ENCODE measurements at places on chromosomes 4 and X. TPM values are rescaled to one million over a fixed set of nuclear protein-coding genes. Genes with fewer than 3 reads are reported as not detected.

GRCh38 chr4:185820146-185821028 lies 8.4 kb upstream of the SORBS2 start:
- DNase-seq: no peak

DNA sequence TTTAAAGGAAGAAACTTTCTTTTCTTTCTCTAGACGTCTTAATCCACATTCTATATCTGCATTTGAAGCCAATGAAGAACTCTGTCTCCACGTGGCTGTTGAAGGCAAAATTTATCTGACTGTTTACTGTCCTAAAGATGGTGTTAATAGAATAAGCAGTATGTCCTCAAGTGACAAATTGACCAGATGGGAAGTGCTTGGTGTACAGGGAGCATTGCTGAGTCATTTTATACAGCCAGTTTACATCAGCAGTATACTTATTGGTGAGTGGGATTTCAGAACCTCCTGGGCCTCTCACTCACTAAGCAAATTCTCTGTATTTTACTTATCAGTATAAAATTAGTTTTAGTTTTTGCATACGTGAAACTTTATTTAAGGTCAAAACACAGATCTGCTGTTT lies 33.7 kb downstream of the ADAD1 start:
- no peak for DNase-seq

DNA sequence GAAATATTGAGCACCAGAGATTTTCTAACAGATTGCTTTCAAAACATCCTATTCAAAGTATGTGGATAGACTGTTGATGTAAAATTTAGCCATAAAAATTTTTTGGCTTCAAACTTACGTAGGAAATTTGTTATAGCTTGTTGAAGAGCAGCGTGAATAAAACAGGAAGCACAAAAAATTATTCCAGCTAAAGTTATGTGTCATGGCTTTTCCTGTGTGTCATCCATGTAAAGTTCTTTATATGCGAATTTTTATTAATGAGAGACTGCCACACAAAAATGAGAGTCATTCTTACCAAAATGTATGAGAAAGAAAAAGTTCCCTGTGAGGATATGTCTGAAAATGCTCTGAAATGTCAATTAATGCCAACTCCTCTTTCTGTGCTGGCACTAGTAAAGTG lies 19.5 kb downstream of the EPGN start:
- no peak for DNase-seq

GRCh38 chr4:6802626-6803025 lies 20.1 kb downstream of the KIAA0232 start:
- DNase-seq: no peak

DNA sequence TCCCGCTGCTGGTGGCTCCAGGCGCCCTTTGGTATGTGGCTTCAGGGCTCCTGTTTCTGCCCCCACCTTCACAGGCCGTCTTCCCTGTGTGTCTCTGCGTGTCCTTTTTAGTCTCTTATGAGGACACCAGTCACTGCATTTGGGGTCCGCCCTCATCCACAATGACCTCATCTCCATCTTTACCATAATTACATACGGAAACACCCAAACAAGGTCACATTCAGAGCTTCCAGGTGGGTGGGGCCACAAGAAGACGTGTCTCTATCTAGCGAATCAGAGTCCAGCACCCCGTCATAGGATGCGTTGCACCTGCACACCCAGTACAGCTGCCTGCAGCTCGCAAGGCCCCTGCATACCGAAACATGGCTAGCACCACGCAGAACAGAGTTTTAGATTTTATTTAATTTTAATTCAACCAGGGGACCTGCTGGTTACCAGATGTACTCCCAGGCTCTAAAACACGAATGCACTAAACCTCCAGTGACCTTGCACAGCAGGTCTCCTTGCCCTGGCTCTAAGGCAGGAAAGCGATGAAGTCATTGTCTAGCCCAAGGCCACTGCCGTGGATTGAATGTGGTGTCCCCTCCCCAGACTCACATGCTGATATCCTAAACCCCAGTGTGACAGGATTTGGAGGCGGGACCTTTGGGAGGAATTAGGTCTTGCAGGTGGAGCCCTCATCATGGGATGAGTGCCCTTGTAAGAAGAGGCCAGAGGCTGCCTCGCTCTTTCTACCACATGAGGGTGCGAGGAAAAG lies 30.3 kb downstream of the ABLIM2 start:
- DNase-seq: no peak

- no peak for DNase-seq
Measured at GRCh38 chrX:15435836-15436619, 51.8 kb upstream of the VEGFD start.

DNA sequence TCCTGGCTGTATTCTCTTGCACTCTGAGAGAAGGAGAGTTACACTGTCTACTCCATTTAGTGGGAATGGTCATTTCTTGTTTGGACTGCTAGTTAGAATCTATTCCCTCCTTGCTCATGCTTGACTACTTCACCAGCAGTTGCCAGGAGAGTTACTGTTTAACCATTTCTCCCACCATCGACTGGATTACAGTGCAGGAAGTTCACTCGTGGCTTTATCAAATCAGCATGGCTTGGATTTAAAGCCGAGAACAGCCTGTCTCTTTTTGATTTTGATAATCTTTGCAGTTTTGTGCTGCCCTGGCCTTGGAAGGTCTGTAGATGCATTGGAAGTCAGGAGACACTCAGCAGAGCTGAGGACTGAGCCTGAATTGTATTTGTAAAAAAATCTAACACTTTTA lies 3.2 kb downstream of the GBA3 start:
- DNase-seq: no peak

DNA sequence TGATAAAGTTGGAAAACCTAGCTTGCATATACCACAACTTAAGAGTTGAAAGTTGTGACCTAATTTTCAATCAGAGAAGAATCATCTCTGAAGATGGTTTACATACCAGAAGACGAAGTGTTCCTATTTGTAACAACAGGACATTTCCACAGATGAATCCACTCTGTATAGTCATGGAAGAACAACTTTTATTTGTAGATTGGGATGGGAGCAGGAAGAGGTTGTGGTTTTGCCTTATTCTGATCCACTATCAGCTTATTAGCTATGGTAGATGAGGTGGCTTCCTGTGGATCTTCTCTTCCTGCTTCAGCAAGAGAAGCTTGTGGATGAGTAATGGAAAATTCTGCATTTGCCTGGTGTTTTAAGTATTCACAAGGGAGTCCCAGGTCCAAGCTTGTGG lies 18.6 kb upstream of the SUPT20HL1 start:
- no peak for DNase-seq

DNA sequence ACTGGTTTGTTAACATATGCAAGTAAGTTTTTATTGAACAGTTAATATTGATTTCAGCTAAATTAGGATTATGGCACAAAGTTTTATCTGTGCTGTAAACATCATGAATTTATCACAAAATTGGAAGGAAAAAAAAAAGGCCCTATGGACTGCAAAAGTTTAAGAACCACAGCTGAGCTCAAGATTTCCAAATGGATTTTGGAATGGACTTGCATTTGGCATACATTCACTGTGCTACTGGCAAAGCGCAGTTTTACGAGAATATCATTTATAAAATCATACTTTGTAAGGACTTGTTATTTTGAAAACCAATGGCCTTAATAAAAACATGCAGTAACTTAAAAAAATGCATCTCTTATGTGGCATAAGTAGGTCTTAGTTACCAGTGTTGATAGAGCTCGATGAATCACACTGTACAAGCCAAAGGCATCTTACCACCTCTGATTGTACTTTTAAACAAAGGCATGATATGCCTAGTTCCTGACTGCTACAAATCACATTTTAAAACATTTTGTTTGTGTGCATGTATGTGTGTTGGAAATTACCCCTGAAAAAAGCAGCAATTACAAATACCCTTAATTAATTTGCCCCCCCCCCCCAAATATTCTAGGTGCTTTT lies 58.6 kb downstream of the TAB3 start:
- no peak for DNase-seq

PABPC5 gene
- total RNA-seq: not detected

SLC9A7 gene
- total RNA-seq: 80.4 TPM

GPR173 gene
- total RNA-seq: 0.13 TPM

SHROOM2 gene
- 0.72 TPM for total RNA-seq

GLRB gene
- 1.8 TPM for total RNA-seq

All from Panc1 (cell line).